ENCODE measurements at places on chromosomes 1 and 21.

DNA sequence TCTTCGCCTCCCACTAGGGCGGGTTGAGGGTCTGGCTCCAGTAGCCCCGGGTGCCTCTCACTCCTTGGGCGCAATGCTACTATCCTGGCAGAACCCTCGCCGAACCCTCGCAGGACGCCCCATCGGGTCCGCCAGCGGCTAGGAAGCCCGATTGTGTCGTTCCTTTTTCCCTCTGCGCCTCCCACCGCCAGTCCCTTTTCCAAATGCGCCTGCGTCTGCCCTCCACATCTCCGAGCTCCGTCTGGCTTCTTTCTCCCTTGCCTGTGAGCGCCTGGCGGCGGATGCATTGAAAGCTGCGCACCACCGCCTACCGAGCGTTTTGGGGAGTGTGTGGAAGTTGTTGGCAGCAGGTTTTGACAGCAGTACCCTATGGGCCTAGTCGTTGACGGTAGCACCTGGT, 1.0 kb upstream of the DIRAS3 start:
- DNase-seq, result no peak

DNA sequence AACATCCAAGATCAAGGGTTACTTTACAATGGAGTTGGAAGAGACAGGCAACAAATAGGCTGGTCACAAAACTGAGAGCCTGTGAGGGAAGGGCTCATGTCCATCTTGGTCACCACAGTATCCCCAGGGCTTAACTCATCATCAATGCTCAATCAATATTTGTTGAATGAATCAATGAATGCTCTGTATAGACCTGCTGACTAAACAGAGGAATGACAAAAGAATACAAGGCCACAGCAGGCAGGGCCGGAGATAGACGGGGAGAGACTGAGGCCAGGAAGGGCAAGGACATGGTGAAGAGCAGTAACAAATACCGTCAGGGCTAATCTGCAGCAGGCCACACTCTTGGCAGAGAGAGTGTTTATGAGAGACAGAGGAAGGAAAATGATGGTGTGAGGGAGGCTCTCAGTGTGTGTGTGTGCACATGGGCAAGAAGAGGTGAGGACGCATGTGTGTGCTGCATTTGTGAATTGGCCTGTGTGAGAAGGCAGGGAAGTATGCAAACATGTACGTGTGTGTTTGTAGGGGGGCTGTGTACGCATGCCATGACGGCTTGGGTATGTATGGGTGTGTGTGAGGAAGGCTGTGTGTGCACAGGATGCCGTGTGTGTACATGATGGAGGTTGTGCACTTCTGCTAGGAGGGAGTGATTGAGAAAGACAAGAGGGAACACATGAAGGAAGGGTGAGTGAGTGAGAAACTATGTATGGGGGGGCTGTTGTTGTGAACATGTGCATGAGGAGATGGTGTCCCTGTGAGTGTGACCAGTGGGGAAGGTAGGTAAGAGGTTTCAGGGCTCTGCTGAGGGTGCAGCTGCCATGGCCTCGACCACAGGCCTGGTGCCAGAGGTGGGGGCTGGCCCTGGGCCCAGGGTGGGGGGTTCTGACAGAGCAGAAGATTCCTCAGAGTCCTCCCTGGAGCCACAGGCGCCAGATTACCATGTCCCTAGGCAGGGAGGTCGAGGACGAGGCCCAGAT, 15.4 kb downstream of the AHDC1 start:
- no peak for DNase-seq

- DNase-seq, result no peak
Observed at GRCh38 chr1:19034721-19035120, 78.2 kb upstream of the IFFO2 start.

DNA sequence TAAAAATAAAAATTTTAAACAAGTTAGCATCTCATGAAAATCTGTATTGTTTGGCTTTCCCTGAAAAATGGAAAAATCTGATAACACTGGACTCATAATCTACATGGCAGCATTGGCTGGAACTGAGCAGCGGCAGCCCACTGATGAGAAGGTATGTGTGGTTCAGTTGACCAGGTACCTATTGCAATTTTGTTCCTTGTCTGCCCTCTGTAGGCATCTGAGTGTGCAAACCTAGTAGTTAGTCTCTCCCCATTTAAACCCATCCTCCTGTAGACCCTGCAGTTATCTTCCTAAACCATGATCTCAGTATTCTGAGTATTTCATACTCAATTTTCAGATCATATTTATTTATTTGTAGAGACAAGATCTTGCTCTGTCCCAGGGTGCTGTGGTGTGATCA, 59.4 kb upstream of the SERBP1 start:
- DNase-seq, result no peak

DNA sequence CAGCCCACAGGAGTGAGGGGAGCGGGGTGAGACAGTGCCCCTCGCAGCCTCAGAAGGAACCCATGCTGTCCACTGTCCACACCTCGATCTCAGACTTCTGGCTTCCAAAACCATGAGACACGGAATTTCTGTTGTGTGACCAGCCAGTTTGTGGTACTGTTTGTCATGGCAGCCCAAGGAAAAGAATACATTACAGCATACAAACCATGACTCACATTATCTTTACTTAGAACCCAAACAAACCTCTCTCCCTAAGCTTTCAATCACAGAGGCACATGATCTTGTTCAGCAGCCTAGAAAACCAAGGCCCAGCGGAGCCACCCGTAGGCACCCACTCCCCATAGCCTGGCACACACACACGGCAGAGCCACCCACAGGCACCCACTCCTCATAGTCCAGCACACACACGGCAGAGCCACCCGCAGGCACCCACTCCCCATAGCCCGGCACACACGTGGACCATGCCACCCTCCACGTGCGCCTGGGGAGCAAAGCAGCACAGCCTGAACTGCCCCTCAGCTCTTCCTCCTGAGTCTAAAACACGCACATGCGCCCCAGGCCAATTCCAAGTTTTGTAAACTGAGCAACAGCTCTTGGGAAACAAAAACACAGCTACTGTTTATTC, 458 bp upstream of the KRTAP10-4 start:
- no peak for DNase-seq
